ENCODE measurements at places on chromosomes 3 and 15.

GRCh38 chr15:49315391-49315823 is 107.6 kb upstream of the FGF7 start:
- DNase-seq, result no peak

GRCh38 chr3:176687754-176688153 is 509.5 kb downstream of the TBL1XR1 start:
- no peak for DNase-seq

- DNase-seq, result no peak
Observed at GRCh38 chr3:40192628-40193027, 116.9 kb upstream of the EIF1B start.

DNA sequence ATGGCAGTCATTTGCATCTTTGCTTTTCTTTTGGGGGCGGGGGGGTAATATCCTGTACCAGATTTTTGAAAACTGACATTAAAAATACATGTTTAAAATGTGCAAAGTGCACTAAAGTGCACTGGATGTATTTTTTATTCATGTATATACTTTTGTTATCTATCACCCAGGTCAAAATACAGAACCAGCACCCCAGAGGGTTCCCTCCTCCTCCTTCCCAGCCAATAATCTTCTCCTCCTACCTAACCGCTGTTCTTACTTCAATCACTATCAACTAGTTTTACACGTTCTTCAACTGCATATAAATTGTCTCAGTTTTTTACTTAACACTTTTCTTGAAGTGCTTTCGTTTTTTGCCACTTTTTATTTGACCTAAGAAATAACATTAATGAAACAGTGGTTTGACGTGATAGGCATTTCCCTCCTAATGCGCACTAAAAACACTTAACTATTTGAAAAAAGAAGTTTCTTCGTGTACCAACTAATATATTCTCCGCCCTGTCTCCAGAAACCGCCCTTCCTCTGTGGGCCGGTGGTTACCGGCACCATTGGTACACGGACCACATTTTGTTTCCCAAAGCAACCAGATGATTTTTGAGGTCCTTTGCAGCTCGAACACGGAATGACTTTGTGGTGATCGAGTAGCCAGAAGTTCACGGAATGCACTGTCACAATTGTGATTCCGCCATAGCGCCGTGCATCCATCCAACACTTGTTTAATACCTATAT is 836 bp upstream of the AKAP13 start:
- no peak for DNase-seq

DNA sequence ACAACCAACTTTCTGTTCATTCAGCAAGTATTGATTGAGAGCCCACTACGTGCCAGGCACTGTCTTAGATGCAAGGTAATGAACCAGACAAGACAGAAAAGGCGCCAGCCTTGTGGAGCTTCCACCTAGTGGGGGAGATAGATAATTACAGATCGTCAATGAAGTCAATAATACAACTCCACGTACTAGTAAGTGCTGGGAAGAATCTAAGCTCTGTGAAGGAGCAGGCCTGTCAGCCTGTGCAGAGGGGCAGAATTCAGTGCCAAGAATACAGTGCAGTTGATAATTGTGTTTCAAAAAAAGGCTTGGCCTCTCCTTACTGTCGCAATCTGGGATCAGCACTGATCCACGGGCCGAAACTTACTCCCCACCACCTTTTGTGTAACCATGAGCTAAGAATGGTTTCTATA is 186.3 kb downstream of the FEZF2 start:
- no peak for DNase-seq

- DNase-seq, result no peak
Observed at GRCh38 chr3:66817951-66818557, 180.1 kb upstream of the KBTBD8 start.

GRCh38 chr3:94115482-94115881 is 52.6 kb downstream of the NSUN3 start:
- DNase-seq, result no peak

- DNase-seq, result no peak
Observed at GRCh38 chr3:42800251-42800650, 4.0 kb downstream of the HIGD1A start.

- DNase-seq, result no peak
Observed at GRCh38 chr15:59558851-59559250, 52.7 kb upstream of the GCNT3 start.
